ENCODE measurements at places on chromosomes 3 and 15. TPM values are rescaled to one million over a fixed set of nuclear protein-coding genes. Genes with fewer than 3 reads are reported as not detected.
A peak's percentile ranks its signal among the peaks of the same experiment; 100 is the strongest.

ANKUB1 gene
- not detected for total RNA-seq

GPR87 gene
- 0.40 TPM for total RNA-seq

NTRK3 gene
- total RNA-seq: not detected

CSNK1G1 gene
- total RNA-seq: 26.9 TPM

MOBP gene
- total RNA-seq: not detected

PTPRG gene
- 0.21 TPM for total RNA-seq

DNA sequence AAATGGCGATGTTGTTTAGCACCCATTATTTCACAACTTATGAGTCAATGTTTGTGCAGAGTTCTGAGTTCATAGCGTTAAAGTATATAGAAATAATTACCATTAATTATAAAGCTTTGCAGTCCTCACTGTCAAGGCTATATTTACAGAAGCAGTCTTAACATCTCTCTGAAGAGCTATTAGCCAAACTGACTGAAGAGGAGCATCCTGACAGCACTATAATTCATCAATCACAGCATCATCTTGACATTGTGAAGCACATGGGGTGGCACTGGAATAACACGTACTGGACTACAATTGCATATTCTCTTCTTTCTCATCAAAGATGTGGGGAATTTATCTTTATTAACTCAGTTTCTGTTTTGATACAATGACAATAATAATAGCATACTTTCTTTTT, 260.6 kb upstream of the MME start:
- H3K27ac ChIP-seq: no peak overlapping the region
- H3K4me1 ChIP-seq: no peaks in the 10 kb centered on the region
- H3K36me3 ChIP-seq: no peaks in the 10 kb centered on the region
- no peak overlapping the region for H3K4me3 ChIP-seq
- no peaks in the 10 kb centered on the region for H3K27me3 ChIP-seq
- DNase-seq: no peak

DNA sequence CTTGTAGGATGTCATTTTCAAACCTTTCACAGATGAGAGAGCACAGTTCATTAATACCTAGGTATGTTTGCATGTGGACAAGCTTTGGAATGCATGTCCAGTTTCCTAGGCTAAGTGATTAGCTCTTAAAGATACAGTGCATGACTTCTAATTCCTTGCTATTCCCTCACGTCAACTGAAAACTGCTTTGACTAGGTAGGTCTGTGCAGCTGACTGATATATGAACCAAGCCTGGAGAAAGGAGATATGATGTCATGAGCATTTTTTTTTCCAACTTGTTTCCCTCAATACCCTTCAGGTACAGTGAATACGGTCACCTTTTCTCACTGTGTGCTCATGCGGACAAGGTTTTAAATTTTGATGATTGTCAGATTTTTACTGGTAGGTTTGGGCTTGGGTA, 41.6 kb upstream of the TASOR start:
- no peak for DNase-seq
- H3K27ac ChIP-seq: peak overlapping the region; percentile 95
- peak overlapping the region; percentile 62 for H3K4me3 ChIP-seq
- H3K27me3 ChIP-seq: no peaks in the 10 kb centered on the region
- H3K36me3 ChIP-seq: peaks cover 76% of the 10 kb centered on the region

DNA sequence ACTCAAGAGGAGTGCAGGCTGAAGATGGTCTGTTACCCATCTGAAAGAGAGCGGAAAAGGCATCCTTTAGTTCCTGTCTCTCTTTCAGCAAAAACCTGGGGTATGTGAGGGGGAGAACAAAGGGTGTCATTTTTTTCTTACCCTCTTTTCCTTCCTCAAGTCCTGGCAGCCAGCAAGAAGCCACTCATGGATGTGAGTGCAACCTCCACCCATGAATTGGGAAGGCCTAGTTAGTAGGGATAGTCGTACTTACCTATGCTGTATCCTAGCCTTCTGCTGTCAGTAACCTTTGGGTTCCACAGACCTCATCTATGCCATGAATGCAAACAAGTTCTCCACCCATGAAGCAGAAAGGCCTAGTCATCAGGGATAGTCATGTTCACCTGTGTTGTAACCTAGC, 472.8 kb downstream of the ZIC1 start:
- no peaks in the 10 kb centered on the region for H3K4me1 ChIP-seq
- no peaks in the 10 kb centered on the region for H3K27me3 ChIP-seq
- H3K4me3 ChIP-seq: no peak overlapping the region
- no peak for DNase-seq
- no peaks in the 10 kb centered on the region for H3K36me3 ChIP-seq

- H3K36me3 ChIP-seq: peaks cover 68% of the 10 kb centered on the region
- H3K27me3 ChIP-seq: no peaks in the 10 kb centered on the region
- no peak for DNase-seq
Observed at GRCh38 chr3:48930590-48930989, 11.9 kb downstream of the ARIH2 start.

DNA sequence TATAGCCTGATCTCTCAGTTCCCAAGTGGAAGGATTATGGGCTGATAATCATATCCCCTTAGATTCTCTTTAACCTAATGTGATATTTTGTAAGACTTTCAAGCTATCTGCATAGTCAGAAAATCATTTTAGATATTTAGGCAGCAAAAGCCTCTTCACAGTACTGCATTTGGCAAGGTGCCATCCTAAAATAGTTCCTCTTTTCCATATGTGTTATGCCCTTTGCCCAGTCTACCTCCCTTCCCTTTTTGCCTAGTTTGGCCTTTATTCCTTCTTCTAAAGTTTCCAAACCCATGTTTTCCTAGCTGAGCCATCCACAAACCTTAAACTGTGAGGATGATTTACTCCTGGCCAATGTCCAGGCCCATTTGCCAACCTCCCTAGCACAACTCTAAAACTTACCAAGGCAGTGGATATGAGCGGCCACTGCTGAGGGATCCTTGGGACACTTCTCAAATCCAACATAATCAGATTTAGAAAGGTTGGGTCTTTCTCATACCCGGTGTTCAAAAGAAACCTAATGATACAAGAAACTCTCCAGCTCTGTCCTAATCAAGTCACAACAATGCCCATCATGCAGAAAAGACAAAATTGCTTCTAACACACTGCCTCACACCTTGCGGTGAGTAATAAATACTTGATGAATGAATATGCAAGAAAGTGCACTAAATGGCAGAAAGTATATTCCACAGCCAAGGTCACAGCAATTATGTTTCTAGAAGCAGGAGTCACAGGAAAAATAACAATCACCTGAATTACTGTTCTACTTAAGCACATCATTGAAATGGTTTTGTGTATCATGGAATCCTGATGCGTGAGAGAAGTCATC, 493.9 kb downstream of the NLGN1 start:
- no peak for DNase-seq
- H3K36me3 ChIP-seq: no peaks in the 10 kb centered on the region
- H3K4me3 ChIP-seq: no peak overlapping the region
- no peaks in the 10 kb centered on the region for H3K4me1 ChIP-seq
- H3K27me3 ChIP-seq: no peaks in the 10 kb centered on the region

GRCh38 chr3:31147550-31147949, 253.1 kb upstream of the GADL1 start:
- H3K27me3 ChIP-seq: no peaks in the 10 kb centered on the region
- no peak overlapping the region for H3K27ac ChIP-seq

GRCh38 chr3:13215940-13216546, 142.8 kb upstream of the IQSEC1 start:
- no peak for DNase-seq
- no peaks in the 10 kb centered on the region for H3K4me1 ChIP-seq
- H3K27me3 ChIP-seq: peaks cover 4% of the 10 kb centered on the region
- H3K4me3 ChIP-seq: no peak overlapping the region
- H3K27ac ChIP-seq: no peak overlapping the region

GRCh38 chr3:47475029-47475569, 642 bp downstream of the SCAP start:
- no peaks in the 10 kb centered on the region for H3K27me3 ChIP-seq
- peaks cover 9% of the 10 kb centered on the region for H3K36me3 ChIP-seq
- H3K4me3 ChIP-seq: peak overlapping the region; percentile 89
- H3K4me1 ChIP-seq: peaks cover 34% of the 10 kb centered on the region

DNA sequence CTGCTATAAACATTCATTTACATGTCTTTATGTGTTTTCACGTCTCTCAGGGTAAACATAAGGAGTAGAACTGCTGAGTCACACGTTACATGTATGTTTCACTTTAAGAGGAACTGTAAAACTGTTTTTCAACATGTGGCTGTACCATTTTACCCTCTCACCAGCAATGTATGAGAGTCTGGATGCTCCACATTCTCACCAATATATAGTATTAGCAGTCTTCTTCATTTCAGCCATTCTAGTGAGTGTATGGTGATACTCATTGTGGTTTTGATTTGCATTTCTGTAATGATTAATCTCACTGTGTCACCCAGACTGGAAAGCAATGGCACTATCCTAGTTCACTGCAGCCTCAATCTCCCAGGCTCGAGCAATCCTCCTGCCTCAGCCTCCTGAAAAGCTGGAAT, 37.1 kb downstream of the PHC3 start:
- peak overlapping the region; percentile 28 for H3K27ac ChIP-seq
- H3K4me1 ChIP-seq: peaks cover 12% of the 10 kb centered on the region

- no peak for DNase-seq
- no peaks in the 10 kb centered on the region for H3K36me3 ChIP-seq
- no peak overlapping the region for H3K27ac ChIP-seq
- H3K4me3 ChIP-seq: no peak overlapping the region
- peaks cover 4% of the 10 kb centered on the region for H3K27me3 ChIP-seq
Observed at GRCh38 chr3:150495149-150495548, 51.1 kb downstream of the SERP1 start.

- H3K4me3 ChIP-seq: no peak overlapping the region
- no peaks in the 10 kb centered on the region for H3K27me3 ChIP-seq
- peaks cover 12% of the 10 kb centered on the region for H3K4me1 ChIP-seq
- DNase-seq: no peak
- H3K27ac ChIP-seq: no peak overlapping the region
Observed at GRCh38 chr3:15405448-15406050, 21.8 kb downstream of the METTL6 start.

- no peak for DNase-seq
- H3K27me3 ChIP-seq: no peaks in the 10 kb centered on the region
- H3K36me3 ChIP-seq: peaks cover 38% of the 10 kb centered on the region
- no peak overlapping the region for H3K4me3 ChIP-seq
- peaks cover 17% of the 10 kb centered on the region for H3K4me1 ChIP-seq
Observed at GRCh38 chr3:39075910-39076309, 24.1 kb downstream of the WDR48 start.

DNA sequence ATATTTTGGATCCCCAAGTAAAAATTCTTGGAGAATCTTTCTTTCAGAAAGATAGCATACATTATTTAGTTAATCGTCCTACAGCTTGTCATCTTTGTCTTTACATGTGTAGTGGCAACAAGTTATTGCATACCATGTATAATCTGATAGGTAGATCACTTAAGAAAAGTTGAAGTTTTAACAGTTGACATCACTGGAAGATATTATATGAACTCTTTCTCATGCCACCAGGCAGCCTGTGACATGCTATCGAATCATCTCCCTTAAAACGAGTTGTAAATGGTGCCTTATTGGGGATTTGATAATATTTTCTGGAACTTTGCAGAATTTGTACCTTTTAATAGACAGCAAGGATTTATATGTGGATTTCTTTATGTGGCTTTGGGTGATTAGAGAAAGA, 8.7 kb downstream of the U2SURP start:
- H3K27me3 ChIP-seq: no peaks in the 10 kb centered on the region
- no peak overlapping the region for H3K27ac ChIP-seq
- no peak for DNase-seq
- H3K4me3 ChIP-seq: no peak overlapping the region

DNA sequence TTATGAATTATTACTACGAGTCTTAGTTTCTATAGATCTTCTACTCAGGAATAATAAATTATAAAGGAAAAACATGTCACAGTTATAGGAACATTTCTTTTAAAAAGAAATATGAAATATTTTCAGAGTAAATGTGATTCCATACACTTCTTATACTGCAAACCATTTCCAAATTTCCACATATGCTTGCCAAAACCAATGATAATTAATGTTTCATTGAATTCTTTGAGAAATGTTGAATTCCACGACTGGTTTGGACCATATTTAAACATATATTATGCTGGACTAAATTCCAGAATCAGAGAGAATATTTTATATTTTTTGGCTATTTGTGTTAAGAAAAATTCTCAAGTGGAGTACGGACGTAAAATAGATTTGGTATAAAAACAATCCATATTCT, 144.6 kb downstream of the EPHA3 start:
- DNase-seq: no peak
- no peaks in the 10 kb centered on the region for H3K27me3 ChIP-seq
- H3K4me3 ChIP-seq: no peak overlapping the region
- H3K4me1 ChIP-seq: no peaks in the 10 kb centered on the region

GRCh38 chr15:27466758-27467157, 495.8 kb downstream of the GABRG3 start:
- DNase-seq: no peak
- H3K36me3 ChIP-seq: no peaks in the 10 kb centered on the region
- H3K27me3 ChIP-seq: no peaks in the 10 kb centered on the region
- H3K27ac ChIP-seq: no peak overlapping the region
- no peak overlapping the region for H3K4me3 ChIP-seq

DNA sequence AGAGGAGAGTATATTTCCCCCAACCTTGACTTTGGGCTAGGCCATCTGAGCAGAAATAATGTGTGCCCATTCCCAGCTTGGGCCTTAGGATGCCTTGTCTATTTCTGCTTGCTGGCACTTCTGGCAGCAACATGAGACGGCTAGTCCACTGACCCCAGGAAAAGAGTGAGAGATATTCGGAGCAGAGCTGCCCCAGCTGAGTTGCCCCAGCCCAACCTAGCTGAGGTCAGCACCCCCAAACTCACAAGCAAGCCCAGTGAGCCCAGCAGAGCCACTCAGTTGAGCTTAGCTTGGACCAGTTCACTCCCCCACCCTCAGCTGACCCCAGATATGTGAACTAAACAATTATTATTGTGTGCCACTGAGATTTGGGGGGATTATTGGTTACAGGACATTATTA, 20.2 kb downstream of the ITGA11 start:
- peaks cover 4% of the 10 kb centered on the region for H3K27me3 ChIP-seq
- H3K27ac ChIP-seq: no peak overlapping the region
- H3K36me3 ChIP-seq: no peaks in the 10 kb centered on the region
- H3K4me3 ChIP-seq: no peak overlapping the region
- H3K4me1 ChIP-seq: peaks cover 5% of the 10 kb centered on the region
- peak; percentile 9 for DNase-seq

DNA sequence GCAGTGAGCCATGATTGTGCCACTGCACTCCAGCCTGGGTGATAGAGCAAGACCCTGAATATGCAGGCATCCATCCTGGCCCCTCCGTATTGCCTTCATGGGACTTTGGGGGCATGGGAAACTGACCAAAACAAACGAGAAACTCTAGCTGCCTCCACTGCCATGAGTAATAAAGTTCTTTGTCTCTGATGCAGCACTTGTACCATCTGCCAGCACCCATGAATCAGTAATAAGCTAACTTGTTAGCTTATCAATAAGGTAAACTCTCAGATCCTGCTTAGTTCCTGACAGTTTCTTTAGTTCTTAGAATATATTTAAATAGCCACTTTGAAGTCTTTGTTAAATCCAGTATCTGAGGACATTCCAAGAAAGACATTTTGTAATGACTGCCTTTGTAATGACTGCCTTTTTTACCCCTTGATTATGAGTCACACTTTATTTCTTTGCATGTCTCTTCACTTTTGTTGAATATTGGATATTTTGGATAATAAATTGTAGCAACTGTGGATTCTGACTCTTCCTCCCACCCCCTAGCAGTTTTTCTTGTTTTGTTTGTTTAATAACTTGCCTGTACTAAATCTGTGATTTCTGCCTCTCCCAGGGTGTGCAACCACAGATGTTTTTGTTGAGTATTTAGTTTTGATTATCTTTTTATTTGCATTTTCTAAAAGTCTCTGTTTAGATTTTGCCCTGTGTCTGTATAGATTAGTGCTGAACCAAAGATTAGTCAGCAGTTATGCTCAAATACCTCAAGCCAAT, 136.9 kb downstream of the HCN4 start:
- peaks cover 3% of the 10 kb centered on the region for H3K36me3 ChIP-seq
- DNase-seq: no peak
- peaks cover 10% of the 10 kb centered on the region for H3K4me1 ChIP-seq
- no peak overlapping the region for H3K4me3 ChIP-seq
- no peak overlapping the region for H3K27ac ChIP-seq
